ENCODE measurements at places on chromosomes 2 and 18.

GRCh38 chr2:145484448-145485097 is 964.7 kb upstream of the ZEB2 start:
- no peak for DNase-seq

DNA sequence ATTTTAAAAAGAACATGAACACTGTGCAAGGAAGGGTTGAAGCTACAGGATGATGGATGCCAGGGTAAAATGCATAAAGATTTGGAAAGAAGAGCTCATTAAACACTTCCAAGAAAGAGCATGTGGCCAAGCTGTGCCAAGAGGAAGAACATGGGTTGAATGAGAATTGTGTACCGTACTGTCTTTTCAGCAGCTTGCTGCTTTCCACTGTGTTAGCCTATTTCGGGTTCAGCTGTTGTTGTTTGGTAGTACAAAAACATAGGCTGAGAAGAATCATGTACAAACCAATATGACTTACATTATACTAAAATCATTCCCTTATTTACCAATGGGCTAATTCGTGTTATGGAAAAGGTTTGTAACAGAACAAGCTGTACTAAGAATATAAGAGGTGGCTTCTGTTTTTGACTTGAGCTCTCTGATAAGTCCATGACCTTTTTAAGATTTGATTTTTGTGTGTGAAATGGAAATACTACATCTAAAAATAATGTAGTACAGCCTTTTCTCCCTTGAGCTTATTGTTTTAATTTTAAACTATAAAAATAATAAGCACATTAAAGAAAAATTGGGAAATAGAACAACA is 188.3 kb upstream of the STON1 start:
- no peak for DNase-seq

- no peak for DNase-seq
Measured at GRCh38 chr2:188984065-188984491, 9.9 kb downstream of the COL3A1 start.

DNA sequence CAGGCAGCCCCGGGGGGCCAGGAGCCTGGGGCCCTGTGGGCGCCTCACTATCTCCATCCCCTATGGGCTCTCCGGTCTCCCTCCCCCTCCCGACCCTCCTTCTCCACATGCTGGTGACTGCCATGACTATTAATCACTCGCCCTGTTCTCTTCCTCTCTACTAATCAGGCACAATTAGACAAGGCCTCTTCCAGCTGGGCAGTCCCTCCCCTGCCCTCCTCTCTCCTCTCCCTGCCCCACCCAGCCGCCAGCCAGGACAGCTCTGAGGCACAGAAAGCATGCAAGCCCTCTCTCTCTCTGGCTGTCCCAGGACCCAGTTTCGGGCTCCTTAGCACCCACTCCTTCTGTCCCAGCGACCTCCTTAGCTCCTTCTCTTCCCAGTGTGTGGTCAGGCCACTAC is 5.8 kb downstream of the ASIC4 start:
- no peak for DNase-seq

GRCh38 chr2:61220768-61221167 is 58.8 kb downstream of the C2orf74 start:
- no peak for DNase-seq

Data from NCI-H187 (cell line).